ENCODE measurements at places on chromosomes 2 and 18. TPM values are rescaled to one million over a fixed set of nuclear protein-coding genes. Genes with fewer than 3 reads are reported as not detected.

- DNase-seq: no peak
Measured at GRCh38 chr2:127355407-127356008, 32.3 kb downstream of the MAP3K2 start.

DNA sequence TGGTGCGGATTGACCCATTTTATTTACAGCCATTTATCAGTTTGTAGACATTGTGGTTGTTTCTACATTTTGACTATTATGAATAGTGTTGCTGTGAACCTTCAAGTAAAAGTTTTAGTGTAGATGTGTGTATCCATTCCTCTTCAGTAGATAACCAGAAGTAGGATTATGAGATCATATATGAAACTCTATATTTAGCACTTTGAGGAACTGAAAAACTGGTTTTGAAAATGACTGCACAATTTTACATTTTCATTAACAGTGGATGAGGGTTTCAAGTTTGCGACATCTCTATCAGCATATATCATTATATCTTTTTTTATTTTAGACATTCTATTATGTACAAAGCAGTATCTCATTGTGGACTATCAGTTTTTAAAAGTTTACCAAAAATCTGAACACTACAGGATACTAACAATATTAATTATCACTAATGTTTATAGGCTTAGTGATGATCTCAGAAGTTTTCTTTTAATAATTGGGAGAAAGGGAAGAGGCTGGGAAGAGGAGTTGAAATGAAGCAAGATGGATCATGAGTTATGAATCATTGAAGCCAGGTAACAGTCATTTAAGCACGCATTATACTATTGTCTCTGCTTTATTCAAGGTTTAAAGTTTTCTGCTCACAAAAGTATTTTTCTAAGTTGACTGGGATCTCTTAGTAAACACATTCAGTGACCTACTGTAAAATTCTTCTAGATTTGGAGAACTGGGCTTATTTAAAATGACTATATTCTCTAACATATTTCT lies 329.0 kb upstream of the LRATD1 start:
- DNase-seq: no peak

GRCh38 chr2:54212456-54212855 lies 43.6 kb downstream of the TSPYL6 start:
- DNase-seq: no peak

The DSG3 gene
- total RNA-seq: 167 TPM

DNA sequence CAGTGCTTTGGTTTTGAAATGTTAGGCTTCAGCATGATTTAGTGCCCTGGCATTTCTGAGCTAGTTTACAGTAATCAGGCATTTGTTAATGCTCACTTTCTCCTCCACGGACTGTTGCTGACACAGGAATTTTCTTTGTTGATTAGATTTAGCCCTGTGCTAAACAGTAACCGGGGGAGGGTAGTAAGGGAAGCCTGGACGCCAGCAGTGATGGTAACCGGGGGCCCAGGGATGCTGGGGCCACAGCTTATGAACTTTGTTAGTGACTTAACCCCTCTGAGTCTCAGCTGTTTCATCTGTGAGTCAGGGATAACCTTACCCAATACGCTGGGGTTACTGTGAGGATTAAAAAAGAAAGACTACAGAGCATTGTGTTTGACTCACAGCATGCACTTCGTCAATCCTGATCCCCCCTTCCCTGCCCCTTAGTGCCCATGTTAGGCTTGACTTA lies 33.5 kb downstream of the KLHL29 start:
- no peak for DNase-seq
